Uterus (tissue), 4 donors: ENCODE measurements at places on chromosomes 16 and 17.

DNA sequence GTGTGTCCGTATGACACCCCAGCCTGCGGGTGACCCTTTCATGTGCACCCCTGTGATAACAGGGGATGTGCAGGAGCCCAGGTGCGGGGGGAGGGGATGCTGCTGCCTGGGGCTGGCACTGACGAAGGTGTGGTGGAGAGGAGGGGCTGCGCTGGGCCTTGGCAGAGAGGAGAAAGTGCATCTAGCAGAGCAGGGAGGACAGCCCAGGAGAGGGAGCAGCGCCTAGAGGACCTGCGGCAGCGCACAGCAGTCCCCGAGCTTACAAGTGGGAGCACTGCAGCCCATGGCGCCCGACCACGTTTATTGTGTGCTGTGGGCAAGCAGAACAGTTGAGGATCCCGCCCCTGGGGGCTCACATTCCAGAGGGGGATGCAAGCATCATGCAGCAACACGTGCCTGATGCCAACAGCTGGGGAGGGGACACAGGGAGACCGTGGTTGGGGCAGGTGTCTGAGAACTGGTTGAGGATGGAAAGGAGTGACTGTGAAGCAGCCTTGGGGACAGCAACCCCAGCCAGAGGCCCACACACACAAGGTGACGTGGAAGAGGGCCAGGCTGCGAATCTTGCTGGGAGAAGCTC lies 10.9 kb upstream of the SLC7A5 start:
- DNase-seq: no peak

DNA sequence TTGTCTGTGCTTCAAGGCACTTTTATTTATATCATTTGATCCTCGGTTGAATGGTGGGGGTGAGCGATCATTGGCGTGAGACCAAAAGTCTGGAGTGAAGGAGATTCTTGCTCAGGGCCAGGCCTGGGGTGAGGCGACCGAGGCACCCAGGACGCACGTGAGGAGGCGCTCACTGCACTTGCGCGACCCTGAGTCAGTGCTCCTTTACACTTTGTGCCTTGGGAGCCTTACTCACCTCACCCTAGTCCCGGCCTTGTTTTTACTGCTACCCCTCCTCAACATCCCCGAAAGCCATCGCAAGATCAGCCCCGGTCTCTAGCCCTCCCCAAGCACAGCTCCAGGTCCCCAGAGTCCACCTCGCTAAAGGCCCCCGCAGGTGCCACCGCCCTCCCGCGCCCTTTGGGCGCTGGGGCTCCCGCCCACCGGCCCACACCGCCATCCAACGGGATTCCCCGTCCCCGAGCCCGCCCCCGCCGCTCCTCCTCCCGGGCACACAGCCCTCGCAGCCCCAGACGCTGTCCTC lies 496 bp downstream of the EZH1 start:
- DNase-seq: peak; percentile 78

DNA sequence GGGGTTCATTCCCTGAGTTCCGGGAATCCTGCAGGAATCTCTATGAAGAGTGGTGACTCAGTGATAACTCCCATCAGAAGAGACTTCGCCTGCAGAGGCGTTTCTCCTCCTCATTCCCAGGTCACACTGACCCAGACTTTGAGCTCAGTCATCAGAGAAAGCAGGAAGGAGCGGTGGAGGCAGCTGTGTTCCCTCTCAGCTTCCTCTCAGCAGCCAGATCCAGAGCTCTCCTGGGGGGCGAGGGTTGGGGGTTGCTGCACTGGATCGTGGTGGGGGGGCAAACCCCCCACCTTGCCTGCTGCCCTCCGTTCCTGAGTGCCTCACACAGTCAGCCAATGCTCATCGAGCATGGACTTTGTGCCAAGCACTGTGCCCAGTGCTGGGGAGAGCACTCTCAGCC lies 271.2 kb downstream of the CBLN1 start:
- DNase-seq: peak; percentile 70

GRCh38 chr16:83818276-83818675 lies 10.5 kb downstream of the HSBP1 start:
- no peak for DNase-seq

- no peak for DNase-seq
Measured at GRCh38 chr16:4213737-4214136, 28.1 kb downstream of the SRL start.

- DNase-seq: no peak
Measured at GRCh38 chr16:11914210-11915113, 1.3 kb downstream of the GSPT1 start.

DNA sequence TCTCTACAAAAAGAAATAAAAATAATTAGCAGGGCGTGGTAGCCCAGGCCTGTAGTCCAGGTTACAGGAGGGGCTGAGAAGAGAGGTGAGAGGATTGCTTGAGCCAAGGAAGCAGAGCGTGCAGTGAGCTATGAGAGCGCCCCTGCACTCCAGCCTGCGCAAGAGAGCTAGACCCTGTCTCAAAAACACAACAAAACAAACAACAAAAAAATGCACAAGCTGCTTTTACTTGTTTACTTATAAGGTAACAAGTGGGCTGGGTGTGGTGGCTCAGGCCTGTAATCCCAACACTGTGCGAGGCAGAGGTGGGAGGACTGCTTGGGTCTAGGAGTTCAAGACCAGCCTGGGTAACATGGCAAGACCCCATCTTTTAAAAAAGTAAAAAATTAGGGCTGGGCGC lies 1.7 kb downstream of the CYTH1 start:
- DNase-seq: no peak

GRCh38 chr16:10979717-10980601 lies 35.6 kb downstream of the CLEC16A start:
- DNase-seq: peak; percentile 78
